GDM1 (cell line): ENCODE measurements at places on chromosomes 3 and 15.

DNA sequence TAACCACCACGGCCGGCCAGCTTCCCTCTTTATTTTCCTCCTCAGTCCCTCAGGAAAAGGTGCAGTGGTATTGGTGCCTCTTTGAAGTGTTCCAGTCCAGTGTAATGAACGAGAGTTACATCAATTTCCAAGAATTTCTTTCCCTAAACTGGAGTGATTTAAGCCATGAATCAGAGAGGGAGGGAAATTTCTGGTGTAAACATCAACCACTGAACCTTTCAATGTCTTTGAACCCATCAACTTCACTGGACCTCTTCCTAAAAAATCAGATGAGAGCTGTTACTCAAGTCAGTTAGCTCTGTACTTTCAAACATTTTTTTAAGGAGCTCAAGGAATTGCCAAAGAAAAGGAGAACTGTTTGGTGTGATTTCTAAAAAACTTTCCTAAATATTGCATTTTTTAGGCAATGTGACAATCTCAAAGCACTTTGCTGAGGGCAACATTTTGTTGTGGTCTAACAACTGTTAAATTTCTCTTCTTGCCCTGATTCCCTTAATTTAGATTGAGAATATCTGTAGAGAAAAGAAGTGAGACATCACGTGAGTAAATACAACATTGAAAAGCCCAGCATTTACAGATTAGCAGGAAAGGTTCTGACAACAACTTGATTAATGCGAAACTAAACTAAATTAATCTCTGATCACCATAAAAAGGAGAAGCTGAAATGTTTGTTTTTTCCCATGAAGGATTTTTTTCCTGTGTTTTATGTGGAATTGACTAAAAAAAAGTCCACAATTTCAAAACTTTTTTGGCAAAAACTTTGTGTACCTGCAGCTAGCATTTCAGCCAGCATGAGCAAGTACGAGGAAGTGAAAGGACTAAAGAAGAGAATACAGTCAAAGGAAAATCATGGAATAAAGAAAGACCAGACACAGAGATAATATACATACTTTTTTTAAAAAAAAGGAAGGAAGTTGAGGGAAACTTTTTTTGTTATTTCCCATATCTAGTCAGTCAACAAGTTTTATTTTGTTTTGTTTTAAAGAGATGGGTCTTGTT, 9.1 kb upstream of the DAZL start:
- no peak for DNase-seq

- peak; percentile 19 for DNase-seq
Measured at GRCh38 chr3:8981296-8981695, 18.0 kb upstream of the RAD18 start.

DNA sequence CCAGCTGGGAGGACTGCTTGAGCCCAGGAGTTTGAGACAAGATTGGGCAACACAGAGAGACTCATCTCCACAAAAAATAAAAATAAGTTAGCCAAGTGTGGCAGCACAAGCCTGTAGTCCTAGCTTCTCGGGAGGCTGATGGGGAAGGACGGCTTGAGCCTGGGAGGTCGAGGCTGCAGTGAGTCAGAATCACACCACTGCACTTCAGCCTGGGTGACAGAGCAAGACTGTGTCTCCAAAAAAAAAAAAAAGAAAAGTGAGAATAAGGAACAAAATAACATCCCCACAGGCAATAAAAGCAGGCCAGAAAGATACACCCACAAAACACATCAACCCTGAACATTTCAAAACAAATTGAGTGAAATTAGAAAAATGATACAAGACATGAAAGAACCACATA, 48.7 kb upstream of the OCA2 start:
- no peak for DNase-seq

DNA sequence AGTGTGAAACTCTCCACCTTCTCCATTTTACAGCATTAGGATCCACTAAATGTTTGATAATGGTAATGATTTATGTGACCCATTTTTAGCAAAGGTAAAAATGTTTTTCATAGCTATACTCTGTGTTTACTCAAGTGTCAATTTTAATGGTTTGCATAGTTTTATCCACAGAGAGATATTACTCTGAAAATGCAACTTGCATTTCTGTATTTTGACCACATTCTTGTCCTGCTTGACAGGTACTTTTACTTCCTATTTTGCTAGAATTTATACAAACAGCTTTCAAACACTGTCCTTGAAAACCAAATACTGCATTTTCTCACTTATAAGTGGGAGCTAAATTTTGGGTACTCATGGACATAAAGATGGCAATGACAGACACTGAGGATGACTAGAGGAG, 62.9 kb downstream of the SERPINI1 start:
- DNase-seq: no peak

DNA sequence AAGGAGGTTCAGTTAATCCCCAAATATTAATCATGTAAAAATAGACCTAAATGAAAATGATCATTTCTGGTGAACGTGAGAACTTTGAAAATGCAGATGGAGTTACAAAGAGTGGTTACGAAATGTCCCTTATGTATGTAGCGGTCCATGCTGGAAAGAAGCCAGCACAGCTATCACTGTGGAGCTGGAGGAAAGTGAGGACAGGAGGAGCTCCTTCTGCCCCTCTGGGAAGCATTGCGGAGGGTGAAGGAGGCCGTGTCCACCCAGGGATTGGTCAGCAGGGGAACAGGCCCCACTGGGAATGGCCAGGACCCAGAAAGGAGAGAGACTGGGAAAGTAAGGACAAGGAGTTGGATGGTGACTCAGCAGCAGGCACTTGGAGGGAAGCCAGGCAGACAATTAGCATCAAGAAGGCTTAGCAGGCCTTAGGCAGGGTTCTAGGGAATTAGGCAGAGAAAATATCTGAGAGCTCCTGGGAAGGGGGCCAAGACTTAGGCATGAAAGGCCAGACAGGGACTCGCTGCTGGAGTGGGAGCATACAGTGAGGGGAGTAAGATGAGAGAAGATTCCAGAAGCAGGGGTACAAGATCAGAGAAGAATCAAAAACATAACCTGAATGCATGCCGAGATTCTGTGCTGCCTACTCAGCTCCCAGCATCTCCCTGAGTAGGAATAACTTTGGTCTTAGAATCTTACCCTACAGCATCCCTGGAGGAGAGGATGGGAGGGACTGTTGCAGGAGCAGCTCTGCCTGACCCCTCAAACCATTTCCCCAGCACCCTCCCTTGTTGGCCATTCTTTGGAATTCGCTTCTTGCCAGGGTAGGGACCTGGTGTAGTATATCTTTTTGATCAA, 171.0 kb upstream of the UMPS start:
- DNase-seq: no peak

DNA sequence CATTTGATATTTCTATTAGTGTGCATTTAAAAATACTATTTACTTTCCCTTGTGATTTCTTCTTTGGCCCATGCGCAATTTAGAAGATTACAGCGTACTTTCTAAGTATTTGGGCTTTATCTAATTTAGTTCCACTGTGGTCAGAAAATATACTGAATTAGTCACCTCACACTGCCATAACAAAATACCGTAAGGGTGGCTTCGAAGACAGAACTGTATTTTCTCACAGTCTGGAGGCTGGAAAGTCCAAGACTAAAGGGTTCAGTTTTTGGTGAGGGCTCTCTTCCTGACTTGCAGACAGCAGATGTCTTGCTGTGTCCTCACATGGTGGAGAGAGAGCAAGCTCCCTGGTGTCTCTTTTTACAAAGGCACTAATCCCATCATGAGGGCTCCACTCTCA, 286.2 kb downstream of the ADAMTSL3 start:
- no peak for DNase-seq

DNA sequence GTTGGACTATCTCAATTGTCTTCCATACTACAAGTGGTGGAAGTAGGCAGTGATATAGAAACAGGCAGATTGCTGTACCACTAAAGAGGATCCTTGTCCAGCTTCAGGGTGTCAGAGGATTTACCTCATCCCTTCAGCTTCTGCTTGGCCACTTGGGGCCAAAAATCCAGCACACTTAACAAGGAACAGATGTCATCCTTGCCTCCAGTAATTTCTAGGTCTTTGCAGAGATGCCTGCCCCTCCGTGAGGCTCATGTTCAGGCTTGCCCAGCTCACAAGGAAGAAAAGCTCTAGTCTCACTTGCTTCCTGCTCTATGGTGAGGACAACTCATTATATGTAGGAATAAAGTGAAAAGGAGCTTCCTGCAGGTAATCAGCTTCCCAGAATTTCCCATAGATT, 510.3 kb downstream of the EPHA3 start:
- no peak for DNase-seq

DNA sequence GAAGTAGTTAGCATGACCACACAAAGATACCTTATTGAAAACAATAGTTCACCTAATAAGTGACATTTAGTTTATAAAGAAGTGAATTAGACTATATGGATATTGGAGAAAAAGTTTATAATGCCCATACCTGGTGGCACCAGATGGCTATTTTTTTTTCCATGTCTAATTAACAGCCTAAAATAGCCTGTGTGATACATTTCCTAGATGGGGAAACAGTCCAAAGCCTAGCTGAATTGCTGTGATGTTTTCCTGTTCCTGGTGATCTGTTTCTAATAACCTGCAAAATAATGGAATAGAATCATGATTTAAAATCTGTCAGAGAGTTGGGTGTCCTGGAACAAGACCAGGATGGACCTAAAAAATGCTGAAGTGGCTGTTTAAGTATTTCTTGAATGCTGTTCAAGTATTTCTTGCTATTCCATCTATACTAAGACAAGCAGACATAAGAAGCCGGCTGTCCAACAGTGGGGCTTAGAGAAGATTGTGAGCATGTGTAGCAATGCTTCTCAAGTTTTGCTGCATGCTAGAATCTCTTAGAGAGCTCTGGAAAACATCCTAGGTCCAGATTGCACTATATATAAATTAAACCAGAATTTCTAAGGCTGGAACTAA, 31.3 kb downstream of the LRRC3B start:
- DNase-seq: no peak

DNA sequence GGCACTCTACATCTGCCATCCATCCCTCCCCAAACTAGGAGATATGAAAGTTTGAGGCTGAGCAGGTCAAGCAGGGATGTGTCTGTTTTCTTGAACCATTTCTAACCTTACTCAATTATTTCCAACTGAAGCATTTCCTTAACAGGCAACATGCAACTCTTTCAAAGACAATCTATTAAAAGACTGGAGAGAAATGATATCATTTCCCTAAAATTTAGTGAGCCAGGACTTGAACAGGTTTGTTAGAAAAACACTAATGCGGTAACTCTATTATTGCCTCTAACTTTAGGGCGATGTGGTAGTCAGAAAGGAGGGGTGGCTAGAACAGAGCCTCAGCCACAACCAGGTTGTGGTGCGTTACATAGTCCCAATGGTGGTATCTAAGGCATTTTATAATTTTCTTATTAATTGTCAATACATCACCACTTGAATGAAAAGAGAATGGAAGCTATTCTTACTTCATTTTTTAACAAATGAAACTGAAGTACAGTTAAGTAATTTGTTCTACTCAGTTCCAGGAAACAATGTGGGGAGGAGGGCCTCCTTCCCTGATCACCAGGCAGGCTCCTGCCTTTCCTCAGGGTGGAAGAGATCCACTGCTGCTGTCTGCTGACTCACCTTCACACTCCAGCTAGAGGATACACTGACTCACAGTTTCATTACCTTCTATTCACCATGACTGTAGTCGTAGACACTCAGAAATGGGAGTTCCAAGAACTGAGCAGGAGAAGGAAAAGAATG, 22.8 kb downstream of the MYO1E start:
- DNase-seq: peak; percentile 23

DNA sequence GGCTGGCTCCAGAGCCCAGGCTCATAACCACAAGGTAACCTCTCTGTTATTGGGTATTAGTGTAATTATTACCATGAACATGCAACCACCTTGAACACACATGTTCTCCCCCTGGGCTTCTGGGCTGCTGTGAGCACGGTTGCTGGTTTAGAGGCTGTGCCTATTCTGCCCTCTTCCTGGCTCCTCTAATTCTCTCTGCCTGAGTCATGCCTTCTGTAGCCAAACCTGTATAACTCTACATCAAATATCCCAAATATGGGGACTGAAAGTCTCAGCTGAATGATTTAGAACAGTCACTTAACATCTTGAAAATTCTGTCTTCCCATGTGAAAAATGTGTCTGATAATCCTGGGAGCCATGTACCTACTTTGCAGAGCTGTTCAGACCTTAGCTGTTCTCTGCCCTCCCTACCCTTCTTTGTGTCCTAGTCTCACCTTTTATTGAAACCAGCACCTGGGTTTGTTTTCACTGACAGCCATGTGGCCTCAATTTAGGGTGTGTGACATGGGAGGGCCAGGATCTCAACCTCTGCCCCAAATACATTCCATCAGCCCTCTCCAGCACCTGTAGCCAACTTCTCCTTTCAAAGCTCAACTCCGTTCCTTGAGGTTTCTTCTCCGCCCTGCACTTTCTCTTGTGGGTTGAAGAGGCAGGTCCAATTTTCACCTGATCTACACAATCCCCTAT, 60.7 kb downstream of the PDZRN3 start:
- no peak for DNase-seq

- no peak for DNase-seq
Measured at GRCh38 chr3:123883701-123884202, 380 bp downstream of the MYLK start.

DNA sequence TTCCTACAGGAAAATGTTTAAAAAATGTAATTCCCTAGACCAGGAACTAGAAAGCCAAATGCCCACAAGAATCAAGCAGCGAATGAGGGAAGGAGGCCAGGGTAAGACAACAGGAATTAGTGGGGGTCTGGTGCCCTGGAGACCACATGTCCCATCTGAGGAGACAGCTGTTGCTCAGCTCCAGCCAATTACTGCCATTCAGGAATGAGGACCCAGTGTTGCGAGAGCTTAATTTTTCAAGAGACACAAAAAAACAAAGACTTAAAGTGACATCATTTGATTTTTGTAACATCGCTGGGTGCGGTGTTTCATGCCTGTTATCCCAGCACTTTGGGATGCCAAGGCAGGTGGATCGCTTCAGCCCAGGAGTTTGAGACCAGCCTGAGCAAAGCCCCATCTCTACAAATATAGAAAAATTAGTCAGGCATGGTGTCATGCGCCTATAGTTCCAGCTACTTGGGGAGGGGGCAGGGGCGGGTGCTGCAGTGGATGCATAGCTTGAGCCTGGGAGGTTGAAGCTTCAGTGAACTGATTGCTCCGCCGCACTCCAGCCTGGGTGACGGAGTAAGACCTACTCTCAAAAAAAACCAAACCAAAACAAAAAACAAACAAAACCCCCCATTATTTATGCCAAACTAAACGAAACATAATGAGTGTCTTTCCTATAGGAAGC, 52.8 kb upstream of the LRIG1 start:
- DNase-seq: no peak

GRCh38 chr15:26943866-26944265, 27.1 kb upstream of the GABRG3 start:
- no peak for DNase-seq

DNA sequence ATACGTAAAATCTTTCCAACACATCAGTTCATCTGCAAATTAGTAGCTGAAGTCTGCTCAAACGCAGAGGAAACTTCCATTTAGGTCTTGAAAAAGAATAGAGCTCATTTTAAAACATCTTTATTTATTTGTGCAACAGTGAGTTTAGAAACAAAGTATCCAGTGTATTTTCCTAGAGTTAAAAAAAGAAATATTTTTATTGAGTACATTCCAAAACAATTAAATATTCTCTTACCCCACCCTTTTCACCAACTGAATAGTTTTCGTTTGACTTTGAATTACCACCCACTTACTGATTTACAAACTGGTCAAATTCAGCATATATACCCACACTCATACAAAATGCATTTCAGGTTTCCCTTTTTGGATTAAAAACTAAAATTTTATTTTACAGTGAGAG, 104.7 kb downstream of the ZBTB20 start:
- no peak for DNase-seq

GRCh38 chr3:125128861-125129501, 73.2 kb upstream of the HEG1 start:
- peak; percentile 6 for DNase-seq
